ENCODE measurements at places on chromosomes 5 and 9.

GRCh38 chr9:134066526-134066912, 1.3 kb downstream of the BRD3 start:
- no peak for DNase-seq

DNA sequence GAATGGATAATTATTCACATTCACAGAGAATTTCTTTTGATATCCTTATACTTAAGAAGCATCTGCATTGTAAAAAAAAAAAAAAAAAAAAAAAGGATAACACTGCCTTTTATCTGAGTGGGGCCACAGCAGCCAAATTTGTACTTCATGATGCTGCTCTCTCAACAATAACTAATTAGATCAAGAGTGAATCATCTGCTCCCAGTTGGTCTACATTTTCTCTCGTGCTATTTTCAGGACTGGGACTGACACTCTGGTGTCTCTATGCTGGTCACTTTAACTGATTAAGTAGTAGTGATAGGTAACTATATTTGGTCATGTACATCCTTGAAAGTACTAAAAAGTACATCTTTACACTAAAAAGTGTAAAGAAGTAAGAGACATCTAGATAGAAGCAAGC, 90.1 kb downstream of the RFX3 start:
- no peak for DNase-seq

- no peak for DNase-seq
Observed at GRCh38 chr5:6604946-6605345, 27.9 kb downstream of the NSUN2 start.

DNA sequence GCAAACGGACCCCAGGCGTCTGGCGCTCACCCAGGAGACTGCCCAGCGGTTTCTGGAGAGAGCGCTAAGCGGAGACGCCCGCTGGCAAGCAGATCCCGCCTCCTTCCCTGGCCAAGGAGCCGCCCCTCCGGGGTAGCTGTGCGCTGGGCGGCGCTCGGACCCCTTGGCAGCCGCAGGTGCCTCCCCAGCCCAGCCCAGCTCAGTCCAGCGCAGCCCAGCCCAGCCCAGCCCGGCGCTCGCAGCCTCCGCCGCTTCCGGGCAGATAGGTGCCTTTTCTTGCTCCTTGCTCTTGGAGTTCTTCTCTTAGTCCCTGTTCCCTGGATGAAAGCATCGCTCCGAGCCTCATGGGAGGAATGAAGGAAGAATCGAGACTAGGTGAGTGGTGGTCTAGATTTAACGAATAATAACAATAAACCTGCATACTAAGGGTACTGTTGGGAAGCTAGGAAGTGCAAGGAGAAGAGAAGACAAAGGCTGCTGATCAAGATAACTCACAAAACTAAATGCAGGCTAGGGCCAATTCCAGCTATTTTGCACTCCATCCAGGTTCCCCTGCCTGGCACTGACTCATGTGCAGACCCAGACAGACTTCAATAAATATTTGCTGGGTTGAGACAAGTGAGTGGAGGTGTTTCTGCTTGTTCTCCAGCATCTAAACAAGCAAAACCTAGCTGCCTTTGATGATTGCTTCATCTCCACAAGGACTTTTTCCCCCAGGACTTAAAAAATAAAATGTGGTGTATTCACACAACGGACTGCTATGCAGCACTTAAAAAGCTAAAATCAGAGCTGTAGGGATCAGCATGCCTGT, at the start of gene STK32A:
Gene STK32A, plus strand, starts transcription at position 202 of the 811 bp plus-strand sequence. CDS start 4,609 bp downstream, outside the sequence.
- no peak for DNase-seq

- DNase-seq: no peak
Observed at GRCh38 chr9:121721058-121721350, 69.6 kb downstream of the DAB2IP start.

- DNase-seq: no peak
Observed at GRCh38 chr5:150340614-150341255, 16.8 kb upstream of the TCOF1 start.

GRCh38 chr9:19481971-19482404, 73.2 kb downstream of the ACER2 start:
- DNase-seq: no peak

DNA sequence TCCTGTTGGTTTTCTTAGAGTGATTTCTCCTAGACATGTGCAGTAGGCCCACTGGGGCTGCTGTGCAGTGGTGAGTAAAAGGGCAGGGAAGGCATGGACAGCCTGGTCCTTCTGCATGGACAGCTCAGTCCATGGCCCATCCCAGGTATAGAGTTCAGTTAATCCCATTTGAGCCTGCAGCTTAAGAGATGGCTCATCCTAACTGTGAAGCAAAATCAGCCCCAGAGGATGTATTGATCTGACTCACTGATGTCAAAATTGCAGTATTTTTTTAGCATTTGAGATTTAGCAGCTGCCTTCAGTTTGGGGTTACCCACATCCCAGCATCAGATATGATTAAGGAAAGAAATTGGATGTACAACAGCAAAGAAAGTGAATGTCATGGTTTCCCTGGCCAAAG, 93.4 kb downstream of the PDE6A start:
- no peak for DNase-seq

GRCh38 chr9:112751056-112751795, 666 bp downstream of the SNX30 start:
- no peak for DNase-seq

DNA sequence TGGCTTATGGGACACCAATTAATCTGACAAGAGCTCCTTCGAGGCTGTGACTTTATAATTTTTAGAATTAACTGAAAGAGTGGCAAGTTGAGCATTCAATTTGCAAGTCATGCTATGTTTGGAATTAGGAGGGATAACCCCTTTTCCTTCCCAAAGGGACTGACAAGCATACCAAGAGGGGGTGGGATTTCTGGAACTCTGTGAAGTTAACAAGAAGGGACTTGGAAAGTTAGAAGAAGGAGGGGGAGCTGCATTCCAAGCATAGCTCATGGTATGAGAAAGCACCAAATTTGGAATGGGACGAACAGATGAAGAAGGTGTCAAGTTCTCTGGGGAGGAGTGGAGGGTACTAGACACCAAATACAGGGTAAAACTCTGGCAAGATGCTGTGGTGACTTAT, 8.9 kb upstream of the PALM2AKAP2 start:
- DNase-seq: no peak

- no peak for DNase-seq
Observed at GRCh38 chr5:32785611-32786254, 74.6 kb downstream of the NPR3 start.

DNA sequence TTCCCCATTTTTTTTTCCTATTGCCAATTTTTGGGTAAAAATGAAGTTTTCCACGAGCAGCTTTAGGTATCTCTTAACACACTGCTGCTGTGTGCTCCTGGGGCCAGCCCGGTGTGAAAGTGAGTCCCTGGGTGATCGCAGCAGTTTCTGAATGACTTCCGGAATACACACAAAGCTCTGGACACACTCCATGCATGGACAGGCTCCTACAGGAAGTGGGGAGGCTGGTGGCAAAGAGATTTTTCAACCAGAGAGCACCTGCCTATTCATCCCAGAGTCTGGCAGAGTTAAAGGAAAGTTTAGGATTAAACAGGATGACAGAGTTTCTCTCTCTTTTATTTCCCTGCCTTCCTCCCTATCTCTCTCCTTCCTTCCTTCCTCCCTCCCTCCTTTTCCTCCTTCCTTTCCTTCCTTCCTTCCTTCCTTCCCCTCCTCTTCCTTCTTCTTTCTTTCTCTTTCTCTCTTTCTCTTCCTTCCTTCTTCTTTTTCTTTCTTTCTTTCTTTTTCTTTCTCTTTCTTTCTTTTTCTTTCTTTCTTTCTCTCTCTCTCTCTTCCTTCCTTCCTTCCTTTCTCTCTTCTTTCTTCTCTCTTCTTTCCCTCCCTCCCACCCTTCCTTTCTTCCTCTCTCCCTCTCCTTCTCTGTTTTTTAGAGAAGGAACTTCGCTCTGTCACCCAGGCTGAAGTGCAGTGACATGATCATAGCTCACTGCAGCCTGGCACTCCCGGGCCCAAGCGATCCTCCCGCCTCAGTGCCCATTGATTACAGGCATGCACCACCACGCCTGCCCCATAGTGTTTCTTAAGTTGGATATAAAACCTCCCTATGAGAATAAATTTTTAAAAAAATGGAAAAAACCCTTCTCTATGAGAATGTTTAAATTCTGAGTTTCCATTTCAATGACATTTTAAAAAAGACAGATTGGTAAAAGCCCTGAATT, 38.7 kb upstream of the UBTD2 start:
- no peak for DNase-seq

DNA sequence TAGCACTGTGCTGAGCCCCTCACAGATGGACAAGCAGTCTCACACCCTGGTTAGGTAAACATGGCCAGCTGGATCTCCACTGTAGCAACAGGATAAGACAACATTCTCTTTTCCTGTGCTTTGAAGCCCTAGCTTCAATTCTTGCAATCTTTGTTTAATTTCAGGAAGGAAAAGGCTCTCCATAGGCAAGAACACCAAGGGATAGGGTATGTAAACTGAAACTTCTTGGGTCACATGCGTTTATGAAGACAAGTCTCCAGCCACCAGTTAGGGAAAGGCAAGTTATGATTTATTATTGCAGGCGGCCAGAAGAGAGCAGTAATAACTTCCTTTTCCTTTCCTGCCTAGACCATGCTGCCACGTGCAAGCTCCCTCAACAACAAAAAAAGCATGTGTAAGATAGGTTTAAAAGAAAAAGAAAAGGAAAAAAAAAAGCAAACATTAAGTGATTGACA, 50.1 kb upstream of the POU5F2 start:
- DNase-seq: no peak

- no peak for DNase-seq
Observed at GRCh38 chr9:13598738-13599137, 319.2 kb upstream of the MPDZ start.

DNA sequence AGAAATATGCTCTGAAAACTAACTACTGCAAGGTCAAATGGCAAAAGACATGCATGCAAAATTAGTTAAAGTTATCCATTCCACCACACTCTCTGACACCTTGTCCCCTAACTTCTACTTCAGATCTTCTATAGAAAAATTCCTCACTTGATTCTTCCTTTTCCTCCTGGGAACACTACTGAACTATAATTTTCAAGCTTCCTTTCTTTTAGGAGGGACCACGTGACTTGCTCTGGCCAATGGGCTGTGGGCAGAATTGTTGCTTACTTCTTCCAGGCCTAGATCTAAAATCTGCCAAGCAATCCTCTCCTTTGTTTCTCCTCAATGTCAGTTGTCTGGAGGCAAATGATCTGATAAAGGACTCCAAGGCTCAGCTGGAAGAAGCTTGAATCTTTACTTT, 441.0 kb downstream of the CDK5RAP2 start:
- no peak for DNase-seq

- no peak for DNase-seq
Observed at GRCh38 chr5:173745123-173745522, 128.7 kb upstream of the BOD1 start.

DNA sequence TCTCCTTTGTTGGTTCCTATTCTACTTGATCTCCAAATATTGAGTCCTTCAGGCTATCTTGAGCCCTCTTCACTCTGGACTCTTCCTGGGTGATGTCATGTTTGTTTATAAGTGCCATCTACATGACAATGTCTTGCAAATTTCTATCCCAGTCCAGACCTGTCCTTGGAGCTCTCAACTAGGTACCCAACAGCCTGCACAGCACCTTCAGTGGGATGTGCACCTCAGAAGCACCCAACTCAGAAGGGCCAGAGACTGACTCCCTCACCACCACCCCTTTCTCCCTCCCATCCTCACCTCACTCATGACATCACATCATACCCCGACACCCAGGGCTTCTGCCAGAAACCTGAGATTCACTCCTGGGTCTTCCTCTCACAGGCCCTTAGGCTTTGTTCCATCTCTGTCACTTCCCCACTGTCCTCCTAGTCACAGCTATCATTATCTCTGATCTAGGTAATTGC, 14.4 kb downstream of the TXN start:
- no peak for DNase-seq

- DNase-seq: no peak
Observed at GRCh38 chr9:87671478-87671877, 54.4 kb upstream of the CTSL start.

DNA sequence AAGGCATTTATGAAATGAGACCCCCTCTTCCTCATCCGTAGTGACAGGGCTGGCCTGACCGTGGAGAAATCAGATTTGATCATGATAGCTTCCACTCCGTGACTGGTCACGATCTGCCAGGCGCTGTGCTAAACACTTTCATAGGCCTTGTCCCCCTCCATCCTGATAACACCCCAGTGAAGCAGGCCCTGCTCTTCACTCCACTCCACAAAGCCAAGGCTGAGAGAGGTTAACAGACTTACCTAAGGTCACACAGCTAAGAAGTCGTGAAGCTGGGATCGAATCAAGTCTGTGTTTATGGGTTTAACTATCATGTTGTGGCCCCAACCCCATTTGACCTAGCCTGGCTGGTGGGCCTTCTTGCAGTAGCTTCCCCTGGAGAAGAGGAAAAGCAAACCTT, 53.3 kb upstream of the IL17B start:
- no peak for DNase-seq

DNA sequence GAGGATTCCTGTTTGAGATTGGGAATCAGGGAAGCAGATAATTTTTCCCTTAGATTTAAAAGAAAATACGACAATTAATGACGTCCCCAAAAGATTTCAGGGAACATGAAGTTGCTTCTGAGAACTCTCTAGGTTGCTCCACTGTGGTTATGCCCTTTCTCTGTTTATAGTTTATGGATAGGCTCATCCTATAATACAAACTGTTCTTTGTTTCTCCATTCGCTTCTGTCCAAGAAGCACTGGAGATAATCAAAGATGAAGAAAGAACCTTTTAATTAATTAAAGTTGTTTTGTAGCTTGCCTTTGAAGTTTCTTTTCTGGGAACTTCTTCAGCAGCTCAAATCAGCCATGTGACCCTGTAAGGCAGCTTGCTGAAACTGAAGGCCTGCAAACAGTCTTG, 87.5 kb downstream of the CHSY3 start:
- DNase-seq: no peak

GRCh38 chr5:67827541-67827940, 388.0 kb upstream of the PIK3R1 start:
- no peak for DNase-seq

- DNase-seq: no peak
Observed at GRCh38 chr5:157106630-157107461, 2.0 kb downstream of the HAVCR2 start.

- DNase-seq: no peak
Observed at GRCh38 chr9:93059715-93060578, 1.4 kb downstream of the SUSD3 start.

DNA sequence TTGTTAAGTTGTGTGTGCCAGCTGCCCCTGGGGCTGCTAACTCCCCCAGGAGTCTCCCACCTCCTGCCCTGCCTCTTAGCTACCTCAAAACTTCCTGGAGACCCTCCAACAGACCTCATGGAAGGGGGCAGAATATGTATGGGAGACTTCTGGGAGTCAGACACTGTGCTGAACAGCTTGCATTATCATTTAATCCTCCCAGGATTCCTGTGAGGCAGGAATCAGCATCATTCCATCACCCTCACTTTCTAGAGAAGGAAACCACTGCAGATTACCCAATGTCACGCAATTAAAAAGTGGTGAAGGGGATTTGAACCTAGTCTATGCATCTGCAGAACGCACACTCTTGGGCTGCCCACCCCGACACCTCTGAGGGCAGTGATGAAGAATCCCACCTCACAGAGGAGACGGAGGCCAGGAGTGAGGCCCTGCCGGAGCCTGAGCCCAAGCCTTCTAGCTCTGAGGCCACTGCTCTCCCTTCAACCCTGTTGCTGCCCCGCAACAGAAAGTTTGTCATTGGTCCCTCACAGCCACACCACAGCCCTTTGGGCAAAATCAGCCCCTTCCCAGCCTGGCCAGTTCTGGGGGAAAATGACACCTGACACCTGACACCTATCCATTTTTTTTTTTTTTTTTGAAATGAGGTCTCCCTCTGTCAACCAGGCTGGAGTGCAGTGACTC, 30.3 kb upstream of the IL17B start:
- no peak for DNase-seq
